Left cardiac atrium (tissue), 4 donors: ENCODE measurements at places on chromosomes 2 and 18.

- DNase-seq: no peak
Observed at GRCh38 chr2:127455566-127456493, 37.6 kb downstream of the PROC start.

DNA sequence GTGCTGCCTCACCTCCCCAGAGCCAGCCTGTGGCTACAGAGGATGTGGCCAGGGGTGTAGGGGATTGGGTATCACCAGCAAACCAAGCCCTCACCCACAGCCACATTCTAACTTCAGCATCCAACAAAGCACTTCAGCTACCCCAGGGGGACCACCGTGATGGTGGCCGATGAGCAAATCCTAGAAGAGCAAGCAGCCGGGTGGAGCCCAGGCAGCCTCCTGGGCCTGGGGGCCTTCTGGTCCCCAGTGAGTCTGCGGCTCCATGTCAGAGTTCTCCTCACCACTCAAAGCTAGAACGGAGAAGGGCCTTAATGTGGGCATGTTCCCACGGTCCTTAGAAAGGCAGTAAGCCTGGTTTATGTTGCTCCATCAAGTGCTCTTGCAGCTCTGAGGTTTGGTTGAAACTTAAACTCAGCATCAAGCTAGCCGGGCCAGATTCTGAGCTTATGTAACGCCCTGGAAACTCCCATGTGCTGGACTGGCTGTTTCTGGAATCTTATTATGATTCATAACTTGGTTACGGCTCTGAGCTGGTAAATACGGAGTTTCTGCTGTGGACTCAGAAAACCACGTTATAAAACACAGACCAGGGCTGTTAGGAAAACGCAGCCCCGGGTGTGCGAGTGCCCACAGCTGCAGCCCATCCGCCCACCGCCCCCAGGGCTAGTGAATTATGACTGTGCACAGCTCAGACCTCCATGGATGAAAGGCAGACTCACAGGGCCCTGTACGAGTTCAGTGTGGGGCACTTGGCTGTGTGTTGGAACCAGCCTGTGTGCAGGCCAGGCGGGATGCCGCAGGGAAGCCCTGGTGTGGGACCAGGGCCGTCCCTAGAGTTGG is 99.8 kb downstream of the SEPTIN10 start:
- no peak for DNase-seq

DNA sequence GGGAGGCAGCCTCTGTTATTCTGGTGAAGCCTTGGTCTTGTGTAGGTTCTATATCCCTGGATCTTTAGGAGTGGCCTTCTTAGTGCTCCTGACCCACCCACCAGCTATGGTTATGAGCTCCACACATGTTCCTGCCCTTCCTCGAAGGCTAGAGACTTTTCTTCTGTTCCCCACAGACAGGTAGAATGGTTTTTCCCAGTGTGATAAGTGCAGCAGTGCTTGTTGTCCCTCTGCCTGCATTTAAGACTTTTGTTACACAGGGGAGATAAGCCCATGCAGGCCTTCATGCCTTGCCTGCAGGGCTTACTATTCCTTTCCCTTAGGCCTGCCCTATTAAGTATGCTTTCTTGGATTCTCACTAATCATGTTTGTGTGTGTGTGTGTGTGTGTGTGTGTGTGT is 48.4 kb upstream of the DSC1 start:
- DNase-seq: no peak

DNA sequence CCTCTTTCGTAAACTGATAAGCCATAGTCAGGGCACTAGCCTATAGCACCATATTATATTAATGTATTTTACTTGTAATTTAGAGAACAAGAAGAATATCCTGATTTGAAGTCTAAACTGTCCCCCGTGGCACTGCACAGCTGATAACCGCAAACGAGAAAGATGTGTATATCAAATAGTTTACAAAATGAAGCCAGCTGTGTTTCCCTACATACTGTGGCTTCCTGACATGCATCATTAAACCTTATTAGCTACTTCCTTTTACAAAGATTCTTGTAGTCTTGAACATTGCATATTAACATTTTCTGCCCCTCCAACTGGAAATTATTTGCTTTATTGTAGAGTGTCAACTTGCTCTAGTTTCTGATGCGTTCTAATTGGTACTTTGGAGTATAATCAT is 153.5 kb upstream of the NFATC1 start:
- no peak for DNase-seq

GRCh38 chr2:112850588-112850987 is 14.0 kb upstream of the IL1B start:
- DNase-seq: no peak

- no peak for DNase-seq
Observed at GRCh38 chr2:40160751-40161218, 291.1 kb downstream of the SLC8A1 start.

DNA sequence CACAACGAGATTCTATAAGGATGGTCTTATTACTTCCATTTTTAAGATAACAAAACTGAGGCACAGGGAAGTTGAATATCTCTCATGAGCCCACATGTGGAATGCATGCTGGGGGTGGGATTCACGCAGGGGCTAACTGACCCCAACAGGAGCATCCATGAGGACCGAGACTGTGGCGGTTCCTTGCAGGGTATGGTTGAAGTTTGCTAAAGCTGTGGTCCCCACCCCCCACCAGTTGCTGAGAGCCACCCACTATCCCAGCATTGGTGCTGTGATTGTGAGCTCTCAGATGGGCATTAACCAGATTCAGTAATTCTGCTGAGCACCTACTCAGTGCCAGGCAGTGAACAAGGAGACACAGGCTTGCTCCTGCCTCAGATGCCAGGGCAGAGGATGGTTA is 116.0 kb upstream of the TEX51 start:
- DNase-seq: no peak

- DNase-seq: no peak
Observed at GRCh38 chr2:85583667-85584353, 421 bp upstream of the VAMP5 start.

GRCh38 chr18:74509856-74510769 is 13.9 kb downstream of the CNDP2 start:
- no peak for DNase-seq

DNA sequence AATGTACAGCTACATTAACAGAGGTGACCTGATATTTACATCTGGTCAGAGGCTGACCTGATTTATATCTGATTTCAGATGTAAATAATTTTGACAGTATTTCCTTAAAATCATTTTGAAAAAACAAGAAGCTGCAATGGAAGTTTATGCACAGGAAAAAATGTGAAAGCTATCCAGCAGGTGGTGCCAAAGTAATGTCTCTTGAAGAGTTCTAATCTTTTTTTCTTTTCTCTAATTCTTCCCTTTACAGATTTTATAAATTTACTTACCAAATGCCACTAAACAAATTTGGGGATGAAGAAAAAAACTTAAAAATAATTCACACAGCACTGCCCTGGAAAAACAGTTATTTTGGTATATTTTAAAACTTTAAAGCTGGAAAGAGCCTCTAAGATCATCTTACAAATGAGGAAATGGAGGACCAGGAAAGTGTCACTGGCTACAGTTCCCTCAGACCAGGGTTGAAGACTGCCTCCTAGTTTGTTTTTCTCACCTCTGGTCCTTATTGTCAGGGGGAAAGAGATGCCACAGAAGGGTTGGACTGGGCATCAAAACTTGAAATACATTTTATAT is 16.4 kb upstream of the FBLN7 start:
- no peak for DNase-seq

- DNase-seq: no peak
Observed at GRCh38 chr2:232239951-232240681, 138.4 kb upstream of the ALPP start.

GRCh38 chr2:20539776-20540586 is 93.1 kb downstream of the RHOB start:
- DNase-seq: peak; percentile 36

GRCh38 chr18:3279201-3280185 is 17.6 kb downstream of the MYL12B start:
- DNase-seq: no peak

DNA sequence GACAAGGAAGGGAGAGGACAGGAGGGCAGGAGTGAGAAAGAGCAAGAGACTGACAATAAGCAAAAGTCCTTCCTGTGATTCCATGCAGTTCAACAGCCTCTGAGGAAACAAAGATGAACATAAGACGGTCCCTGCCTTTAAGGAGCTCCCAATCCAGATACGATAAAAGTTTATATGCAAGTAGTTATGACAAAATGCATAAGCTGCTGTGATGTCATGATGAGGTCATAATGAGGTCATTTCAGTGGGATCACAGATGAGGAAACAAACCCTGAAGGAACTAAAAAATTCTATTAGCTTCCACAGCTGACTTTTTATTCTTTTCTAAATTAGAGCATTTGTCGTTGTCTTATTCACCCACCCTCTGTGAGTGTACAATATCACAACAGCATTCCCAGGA is 458.5 kb upstream of the ACVR2A start:
- DNase-seq: no peak

DNA sequence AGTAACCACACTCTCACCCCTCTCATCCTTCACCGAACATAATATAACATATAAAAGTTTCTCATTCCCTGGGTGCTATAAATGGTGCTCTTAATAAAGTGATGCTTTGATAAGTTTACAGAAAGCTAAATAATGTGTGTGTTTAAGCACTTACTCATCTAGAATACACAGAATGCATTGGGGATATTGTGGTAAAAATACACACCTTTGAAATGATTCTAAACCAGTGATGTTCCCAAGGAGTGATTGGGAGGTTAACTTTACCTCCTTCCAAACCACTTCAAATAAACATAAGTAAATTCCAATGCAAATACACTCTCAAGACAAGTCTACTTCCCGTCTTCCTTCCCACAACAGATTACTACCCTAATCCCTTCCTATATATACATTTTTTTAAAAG is 85.3 kb upstream of the TWSG1 start:
- DNase-seq: no peak

DNA sequence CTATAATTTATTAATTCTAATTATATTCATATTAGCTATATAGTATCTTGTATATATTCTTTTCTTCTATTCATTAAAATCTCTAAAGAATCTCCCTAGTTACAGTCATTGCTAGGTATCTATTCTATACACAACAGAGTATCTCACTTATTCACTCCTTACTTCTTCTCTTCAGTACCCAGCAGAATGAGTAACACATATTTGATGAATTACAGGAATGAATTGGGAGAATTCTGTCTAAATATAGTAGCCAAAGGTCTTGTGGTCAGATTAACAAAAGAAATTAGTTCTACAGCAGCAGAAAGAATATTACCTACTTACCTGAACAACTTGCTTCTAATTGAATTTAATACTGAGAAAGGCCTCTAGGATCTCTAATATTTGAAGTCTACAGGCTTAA is 758.0 kb upstream of the ZEB2 start:
- no peak for DNase-seq

DNA sequence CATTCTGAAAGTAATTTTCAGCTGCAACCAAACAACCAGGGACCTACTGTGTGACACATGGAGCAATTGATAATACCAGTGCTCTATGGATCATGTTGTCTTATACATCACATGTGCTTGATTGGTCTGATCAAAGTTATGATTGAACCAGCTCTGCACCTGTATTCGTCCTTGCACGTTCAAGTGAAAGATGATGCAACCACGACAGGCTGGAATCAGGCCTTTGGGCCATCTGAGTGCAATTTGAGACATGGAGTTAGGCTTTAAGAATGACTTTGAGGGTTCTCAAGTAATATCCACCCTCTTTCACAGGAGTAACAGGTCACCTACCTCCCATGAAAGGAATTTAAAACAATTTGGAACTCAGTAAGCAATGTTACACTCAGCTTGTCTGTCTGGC is 165.2 kb downstream of the SLC8A1 start:
- no peak for DNase-seq

DNA sequence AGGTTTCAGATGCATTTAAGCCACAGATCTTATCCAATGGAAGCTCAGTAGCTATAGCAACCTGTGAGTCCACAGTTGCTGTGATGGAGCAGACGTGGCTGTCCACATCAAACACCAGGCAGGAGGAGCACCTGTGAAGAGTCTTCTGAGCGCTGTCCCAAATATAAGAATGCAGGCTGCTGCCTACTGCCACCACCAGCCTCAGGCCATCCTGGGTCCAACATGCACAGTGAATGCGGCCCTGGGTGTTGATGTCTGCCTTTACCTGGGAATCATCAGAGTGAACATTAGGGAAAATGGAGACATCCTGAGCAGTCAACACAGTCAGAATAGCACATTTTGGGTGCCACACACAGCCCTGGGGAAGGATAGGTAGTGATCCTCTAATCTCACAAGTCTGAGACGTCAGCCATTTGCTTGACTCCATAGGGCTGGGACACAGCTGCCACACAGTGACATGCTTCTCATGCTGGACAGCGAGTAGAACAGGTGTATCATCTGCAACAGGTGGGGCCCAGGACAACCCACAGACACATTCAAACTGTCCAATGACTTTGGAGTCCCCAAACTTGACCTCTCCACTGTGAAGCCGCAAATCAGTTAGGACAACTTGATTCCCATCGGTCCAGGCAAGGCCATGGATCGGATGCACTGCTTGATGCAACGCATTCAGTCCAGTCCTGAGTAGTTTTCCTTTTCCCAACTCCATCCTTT is 8.2 kb downstream of the WDCP start:
- DNase-seq: no peak

- DNase-seq: no peak
Observed at GRCh38 chr2:225114786-225115323, 72.6 kb upstream of the DOCK10 start.

DNA sequence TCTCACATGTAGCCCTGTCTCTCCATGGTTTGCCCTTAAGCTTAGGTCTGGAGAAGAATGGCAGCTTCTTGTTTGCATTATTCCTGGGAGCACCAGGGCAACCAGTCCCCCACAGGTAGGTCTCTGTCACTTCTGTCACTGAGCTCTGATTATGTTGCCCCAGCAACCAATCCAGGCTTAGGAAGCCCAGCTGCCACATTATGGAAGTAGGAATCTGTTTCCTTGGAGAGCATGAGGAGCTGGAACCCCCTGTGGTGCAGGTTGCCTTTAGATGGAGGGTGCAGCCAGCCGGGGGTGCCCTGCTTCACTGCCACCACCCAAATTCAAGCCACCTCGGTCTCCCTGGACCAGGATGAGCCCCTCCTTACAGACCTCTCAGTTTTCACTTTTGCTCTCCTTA is 4.8 kb downstream of the RESP18 start:
- DNase-seq: no peak

DNA sequence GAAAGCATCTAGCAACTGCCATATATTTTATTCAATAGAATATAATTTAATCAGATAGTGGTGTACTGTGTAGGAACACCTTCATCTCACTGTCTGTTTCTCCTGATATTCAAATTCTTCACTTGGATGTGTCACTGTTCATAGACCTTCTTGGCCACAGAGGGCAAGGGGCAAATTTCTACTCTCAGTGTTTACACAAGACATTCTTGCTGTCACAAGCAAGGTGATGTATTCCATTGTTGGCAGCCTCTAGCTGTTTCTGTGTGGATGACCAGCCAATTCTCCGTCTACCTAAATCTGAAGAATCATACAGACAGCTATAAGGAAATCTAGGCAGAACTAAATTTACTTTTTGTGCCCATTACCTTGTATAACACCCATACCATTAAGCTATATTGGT is 948.3 kb downstream of the CNTNAP5 start:
- no peak for DNase-seq

GRCh38 chr2:30398084-30398873 is 48.8 kb upstream of the LCLAT1 start:
- DNase-seq: no peak

- DNase-seq: no peak
Observed at GRCh38 chr18:50065039-50065438, 129.9 kb downstream of the MYO5B start.
